NCI-H748 treated with DMSO at 0.1 percent for 48 hours (cell line): ENCODE measurements at places on chromosomes 1 and 21.

DNA sequence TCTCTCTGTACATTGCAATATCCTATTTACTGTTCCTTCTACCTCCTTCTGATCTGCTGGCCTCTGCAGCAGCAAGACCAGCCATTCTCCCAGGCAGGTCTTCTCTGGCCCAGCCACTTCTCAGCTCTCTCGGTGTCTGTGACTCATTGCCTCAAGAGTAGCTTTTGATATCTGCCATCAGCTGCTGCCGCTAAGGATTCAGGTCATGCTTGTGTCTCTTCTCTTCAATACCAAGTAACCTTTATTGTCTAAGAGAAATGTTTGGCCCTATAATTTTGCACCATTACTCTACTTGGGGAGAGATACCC lies 101.8 kb downstream of the TMEM53 start:
- DNase-seq = no peak

- no peak for DNase-seq
Measured at GRCh38 chr1:41622859-41623732, 138.6 kb upstream of the EDN2 start.

GRCh38 chr1:9826087-9826486 lies 2.3 kb upstream of the CLSTN1 start:
- DNase-seq = no peak

DNA sequence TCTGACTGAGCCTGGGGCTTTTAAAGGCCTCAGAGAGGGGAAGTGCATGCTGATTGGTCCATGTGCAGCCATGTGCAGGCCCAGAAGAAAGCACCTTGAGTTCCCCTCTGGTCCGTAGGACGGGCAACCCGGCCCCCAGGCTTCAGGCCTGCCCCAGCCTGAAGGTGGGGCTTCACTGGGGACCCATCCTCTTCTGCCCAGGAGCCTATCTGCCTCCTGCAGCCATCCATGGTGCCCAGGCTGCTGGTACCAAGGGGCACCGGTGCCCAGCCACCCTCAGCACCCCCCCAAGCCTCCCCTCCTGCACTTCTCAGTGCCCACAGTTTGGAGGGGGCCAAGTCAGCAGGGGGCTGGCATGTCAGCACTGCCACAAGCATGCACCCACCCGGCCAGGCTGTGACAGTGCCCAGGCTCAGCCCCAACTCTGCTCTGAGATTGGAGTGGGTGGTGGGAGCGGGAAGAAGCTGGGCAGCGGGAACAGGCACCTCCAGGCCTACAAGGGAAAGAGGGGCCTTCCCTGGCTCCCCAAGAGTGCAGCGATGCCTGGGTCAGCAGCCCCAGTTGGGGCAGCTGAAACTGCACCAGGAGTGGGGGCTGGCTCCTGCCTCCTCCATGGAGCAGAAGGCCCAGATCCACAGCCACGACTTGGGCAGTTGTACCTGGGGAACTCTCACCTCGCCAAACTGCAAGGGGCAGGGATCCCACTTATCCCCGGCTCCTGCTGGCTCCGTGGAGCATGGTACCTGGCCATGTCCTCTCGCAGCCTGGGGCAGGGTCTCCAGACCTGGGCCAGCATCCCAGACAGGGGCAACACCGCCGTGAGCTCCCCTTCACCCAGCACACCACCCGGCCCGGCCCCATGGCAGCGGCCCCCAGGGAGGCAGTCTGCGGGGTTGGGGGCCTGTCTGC lies 11.7 kb downstream of the COL6A2 start:
- no peak for DNase-seq

DNA sequence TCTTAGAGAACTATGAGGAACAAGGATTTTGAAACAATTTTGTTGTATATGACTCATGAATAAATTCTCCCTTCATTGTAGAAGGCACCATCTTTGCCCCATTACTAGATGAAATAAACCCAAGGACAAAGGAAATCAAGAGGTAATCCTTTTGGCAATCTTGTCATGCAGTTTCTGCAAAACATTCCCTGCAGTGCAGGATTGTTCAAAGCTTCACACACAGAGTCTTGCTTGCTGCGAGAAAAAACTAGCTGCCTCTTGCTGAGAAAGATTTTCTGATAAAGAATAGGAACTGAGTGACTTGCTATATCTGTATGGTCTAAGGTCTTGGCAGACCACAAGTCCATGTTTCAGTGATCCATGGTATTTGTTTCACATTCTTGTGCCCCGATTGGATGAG lies 657.4 kb upstream of the ADGRL4 start:
- DNase-seq = no peak

DNA sequence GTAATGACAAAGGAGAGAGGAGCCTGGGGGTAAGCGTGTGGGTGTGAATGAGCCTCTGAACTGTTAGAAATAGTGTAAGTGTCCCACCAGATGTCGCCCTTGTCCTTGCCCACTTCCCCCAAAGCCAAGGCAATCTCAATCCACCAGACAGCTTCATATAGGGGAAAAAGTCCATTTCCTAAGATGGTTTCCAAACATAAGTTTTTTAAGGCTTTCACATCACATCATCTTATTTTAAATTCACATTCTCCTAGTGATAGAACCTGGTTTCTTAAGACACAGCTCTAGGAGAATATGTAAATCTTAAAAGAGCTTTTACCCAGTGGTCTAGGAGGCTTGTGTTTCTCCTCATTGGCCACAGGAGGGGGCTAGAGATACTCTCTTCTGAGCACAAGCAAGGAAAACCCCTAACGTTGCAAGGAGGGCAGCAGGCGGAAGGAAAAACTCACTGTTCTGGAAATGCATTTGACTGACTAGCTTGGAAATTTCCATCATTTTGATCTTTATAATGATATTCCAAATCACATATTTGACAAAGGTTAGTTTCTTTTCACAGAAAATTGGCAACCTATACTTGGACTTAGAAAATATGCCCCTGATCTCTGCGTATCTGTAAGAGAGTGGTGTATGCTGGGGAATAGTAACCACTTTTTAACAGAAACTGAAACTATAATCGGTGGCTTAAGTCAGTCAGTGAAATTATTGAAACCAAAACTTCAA lies 51.9 kb upstream of the LPAR3 start:
- DNase-seq = peak; percentile 93

DNA sequence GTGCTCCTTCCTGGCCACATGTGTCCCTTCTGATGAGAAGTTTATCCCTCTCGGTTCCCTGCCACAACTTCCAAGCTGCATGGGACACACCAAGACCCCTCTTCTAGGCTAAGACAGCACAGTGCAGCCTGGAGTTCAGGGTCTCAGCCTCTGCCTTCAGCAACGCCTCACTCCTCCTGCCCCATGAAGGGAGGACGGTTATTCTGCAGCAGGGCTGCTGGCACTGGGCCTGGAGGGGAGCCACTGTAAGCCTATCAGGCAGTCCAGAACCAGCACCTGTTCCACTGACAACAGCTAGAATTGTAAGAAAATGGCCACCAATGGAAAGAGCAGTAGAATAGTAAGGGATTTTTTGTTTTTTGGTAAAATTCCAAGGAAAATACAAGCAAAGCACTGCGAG lies 72.3 kb downstream of the GALNT2 start:
- no peak for DNase-seq

GRCh38 chr1:245777752-245778151 lies 623.0 kb downstream of the KIF26B start:
- DNase-seq = no peak

- DNase-seq = no peak
Measured at GRCh38 chr1:53324321-53324720, 3.5 kb downstream of the LRP8 start.

GRCh38 chr1:162151900-162152829 lies 82.7 kb downstream of the NOS1AP start:
- DNase-seq = no peak

DNA sequence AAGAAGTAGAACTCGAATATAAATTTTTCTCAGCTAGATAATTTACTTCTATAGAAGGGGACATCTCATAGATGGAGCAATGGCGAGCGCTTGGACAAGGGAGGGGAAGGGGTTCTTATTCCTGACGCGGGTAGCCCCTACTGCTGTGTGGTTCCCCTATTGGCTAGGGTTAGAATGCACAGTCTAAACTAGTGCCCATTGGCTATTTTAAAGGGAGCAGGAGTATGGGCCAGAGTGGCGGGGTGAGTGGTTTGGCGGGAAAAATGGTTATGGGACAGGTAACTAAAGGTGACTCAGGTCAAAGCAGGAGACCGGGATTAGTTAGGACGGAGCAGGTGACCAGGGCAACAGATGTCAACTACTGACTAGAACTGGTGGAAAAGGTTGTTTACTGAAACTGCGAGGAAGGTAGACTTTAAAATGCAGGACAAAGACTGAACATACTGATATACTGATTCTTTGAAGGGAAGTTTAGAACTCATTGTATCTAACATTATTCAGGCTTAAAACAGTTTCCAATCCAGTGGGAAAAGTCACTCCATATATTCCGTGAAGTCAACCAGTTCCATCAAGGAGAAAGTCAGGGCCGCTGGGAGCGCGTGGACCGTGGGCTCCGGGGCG lies 940 bp upstream of the ATAD3A start:
- DNase-seq = peak; percentile 37

DNA sequence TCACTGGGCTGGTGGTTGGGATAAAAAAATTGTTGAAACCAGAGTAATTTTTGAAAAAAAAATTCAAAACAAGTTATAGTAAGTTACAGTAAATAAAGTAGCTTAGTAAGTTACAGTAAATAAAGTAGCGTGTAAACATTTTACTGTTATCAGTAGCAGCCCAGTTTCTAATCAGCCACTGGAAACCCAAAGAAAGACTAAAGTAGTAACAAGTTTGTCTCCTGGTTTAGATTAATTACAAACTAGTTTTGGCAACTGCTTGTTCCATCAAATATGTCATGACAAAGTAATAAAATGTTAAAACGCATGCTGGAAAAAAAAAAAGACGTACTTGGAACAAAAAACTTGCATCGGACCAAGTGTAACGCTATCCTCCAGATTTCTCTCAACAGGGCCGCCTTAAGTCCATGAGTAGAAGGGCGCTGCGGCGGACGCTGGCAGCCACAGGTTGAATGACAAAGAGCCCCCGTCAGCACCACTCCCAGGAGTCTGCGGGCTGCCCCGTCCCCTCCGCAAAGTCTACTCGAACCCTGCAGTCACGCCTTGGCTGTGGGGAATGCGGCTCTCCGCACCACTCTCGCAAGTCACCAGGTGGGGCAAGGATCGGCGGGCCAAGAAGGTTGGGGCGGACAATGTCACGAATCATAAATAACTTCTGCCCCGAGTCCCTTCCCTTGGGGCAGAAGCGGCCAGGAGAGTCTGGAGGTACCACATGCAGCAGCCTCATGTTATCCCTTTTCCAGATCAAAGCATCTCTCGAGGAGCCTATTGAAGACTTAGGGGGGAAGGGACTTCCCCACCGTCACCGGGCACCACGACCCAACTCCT lies 837 bp downstream of the SLC16A1 start:
- DNase-seq = peak; percentile 54

GRCh38 chr1:198620951-198621824 lies 17.7 kb upstream of the PTPRC start:
- DNase-seq = no peak

GRCh38 chr1:228148935-228149405 lies 760 bp upstream of the GJC2 start:
- no peak for DNase-seq

DNA sequence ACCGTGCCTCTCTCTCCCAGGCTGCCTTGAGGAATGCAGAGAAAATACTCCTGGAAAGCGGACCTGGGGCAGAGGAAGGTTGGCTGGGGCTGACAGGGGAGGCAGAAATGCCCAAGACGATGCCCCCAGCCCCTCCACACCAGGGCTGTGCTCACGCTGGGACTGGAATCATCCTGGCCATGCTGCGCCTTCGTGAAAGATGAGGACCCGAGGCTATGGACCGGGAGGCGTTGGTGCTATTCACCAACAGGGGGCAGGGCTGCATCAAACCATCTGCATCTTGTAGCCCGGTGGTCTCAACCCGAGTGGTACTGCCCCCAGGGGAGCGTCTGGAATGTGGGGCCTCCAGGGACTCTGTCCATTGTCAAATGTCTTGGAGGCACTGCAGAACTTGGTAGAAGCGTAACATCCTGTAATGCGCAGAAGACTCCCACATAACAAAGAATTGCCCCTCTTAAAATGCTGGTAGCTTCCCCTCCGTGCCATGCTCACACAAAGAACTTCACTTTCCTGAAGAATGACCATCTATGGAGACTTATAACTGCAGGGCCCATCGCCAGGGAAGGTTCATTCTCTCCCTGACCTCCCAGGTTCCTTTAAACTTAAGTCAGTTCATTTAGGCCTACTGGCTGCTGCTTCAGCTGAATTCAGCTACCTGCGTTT lies 251.2 kb downstream of the RRAGC start:
- DNase-seq = no peak

DNA sequence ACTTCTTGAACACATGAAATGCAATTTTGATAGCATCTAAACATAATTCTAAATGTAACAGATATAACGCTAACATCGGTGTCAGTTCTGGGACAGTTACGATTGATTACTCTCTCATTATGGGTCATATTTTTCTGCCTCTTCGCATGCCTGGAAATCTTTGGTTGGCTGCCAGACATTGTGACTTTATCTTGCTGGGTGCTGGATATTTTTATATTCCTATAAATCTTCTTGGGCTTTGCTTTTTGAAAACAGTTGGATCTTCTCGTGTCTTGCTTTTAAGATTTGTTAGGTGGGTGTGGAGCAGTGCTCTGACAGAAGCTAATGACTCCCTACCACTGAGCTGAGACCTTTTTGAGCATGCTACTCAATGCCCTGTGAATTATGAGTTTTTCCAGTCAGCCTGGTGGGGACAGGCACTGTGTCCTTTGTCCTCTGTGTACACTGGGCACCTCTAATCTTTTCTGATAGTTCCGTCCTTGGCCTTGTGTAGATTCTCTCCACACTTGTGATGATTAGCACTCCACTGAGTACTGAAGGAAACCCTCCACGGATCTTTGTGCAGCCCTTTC lies 28.0 kb upstream of the EDARADD start:
- DNase-seq = no peak

GRCh38 chr1:46481961-46482360 lies 7.7 kb upstream of the DMBX1 start:
- no peak for DNase-seq

- no peak for DNase-seq
Measured at GRCh38 chr1:100942304-100943046, 46.6 kb downstream of the SLC30A7 start.

DNA sequence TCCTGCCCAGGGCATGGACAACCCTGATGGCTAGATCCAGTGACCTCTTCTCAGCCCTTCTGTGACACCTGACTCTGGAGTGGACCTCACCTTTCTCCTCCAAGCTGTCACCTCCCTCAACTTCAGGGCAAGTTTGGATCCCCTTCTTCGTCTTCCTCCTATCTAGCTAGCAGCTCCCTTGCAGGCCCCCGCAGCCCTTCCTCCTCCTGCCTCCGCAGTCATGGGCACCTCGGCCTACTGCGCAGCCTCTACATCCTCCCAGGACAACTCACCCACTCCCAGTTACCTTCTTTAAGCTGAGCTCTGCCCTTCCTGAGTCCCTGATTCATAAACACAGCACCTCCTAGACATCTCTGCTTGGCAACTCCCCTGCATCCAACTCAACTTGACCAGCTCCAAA lies 61.3 kb upstream of the ID3 start:
- no peak for DNase-seq

DNA sequence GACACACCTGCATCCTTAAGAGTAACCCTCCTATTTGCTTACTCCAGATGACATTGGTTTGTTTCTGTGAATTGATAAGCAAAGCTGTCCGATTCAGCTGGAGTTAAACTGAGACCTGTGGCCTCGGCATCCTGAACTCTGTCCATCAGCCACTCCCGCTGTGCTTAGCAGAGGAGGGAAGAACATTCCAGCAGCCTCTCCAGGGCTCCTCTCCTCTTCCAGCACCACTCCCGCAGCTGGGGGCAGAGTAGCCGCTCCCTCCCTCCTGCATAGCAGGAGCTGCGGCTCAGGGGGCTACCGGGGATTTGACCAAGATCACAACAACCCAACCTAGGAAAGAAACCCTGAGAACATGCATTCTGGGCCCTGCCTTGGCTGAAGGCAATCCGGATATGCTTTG lies 8.8 kb downstream of the LRRC38 start:
- no peak for DNase-seq
